ENCODE measurements at places on chromosomes 3 and 15.

- peak; percentile 20 for DNase-seq
Observed at GRCh38 chr3:116425126-116425525, 20.2 kb downstream of the LSAMP start.

DNA sequence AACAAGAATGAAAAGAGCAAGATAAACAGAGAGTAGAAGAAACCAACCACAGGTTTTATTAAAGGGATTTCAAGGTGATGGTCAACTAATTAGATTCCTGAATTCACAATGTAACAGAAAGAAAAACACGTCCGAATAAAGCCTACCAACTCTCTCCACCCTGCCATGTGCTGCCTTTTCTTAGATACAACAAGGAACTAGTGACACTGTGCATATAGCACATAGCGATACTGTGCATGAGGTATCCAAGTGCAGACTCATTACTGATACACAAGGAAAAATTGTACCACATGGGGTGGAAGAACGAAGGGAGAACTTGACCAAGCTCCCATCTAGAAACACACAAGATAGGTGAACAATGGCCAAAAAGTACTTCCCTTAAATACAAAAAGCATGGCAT is 154.6 kb downstream of the MAGI1 start:
- DNase-seq, result no peak

DNA sequence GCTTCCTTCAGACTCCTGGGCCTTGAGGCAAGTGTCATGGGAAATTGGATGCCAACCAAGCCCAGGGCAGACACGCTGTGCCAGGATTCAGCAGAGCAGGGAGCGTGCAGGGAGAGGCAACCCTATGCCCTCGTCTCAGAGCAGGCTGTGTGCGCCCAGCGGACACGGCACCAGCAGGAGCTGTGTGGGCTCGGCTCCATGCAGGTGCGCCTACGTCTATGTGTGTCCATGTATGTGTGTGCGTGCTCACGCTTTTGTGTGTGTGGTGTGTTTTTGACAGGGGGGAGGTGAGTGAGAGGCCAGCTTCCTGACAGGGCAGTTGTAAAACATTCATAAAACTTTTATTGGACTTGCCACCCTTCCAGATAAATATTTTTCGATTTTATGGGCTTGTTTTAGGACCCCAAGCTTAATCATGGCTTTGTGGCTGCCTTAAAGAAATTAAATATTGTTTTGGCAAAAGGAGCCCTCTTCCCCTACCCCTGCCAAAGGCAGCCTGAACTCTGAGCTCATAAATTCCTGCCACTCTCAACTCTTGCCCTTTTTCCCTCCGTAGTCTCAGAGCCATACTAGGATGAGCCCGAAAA is 84.4 kb downstream of the DNAJB8 start:
- no peak for DNase-seq

DNA sequence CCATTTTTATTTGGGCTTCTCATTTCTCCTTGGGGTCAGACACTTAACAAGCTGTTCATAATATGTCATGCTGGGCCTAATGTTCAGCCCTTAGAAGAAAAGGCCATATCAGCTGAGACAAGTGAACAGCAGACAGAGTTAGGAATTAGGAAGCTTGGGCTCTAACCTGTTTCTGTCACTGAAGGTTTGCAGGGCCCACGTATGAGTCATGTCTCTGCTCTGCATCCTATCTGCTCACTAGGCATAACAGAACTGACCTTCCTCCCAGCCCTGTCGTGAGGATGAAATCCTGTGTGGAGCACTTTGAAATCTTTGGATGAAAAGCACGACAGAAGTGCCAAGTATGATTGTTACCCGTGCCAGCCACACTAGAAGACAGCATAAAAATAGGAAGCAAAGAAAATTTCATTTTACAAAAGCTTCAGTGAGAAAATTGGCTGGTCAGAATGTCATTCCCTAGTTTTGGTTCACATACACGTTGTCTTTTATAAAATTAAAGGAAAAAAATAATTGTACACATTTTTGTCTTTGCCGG is 26.5 kb upstream of the CD47 start:
- no peak for DNase-seq

- DNase-seq, result no peak
Observed at GRCh38 chr3:11672363-11672762, 28.6 kb upstream of the VGLL4 start.

DNA sequence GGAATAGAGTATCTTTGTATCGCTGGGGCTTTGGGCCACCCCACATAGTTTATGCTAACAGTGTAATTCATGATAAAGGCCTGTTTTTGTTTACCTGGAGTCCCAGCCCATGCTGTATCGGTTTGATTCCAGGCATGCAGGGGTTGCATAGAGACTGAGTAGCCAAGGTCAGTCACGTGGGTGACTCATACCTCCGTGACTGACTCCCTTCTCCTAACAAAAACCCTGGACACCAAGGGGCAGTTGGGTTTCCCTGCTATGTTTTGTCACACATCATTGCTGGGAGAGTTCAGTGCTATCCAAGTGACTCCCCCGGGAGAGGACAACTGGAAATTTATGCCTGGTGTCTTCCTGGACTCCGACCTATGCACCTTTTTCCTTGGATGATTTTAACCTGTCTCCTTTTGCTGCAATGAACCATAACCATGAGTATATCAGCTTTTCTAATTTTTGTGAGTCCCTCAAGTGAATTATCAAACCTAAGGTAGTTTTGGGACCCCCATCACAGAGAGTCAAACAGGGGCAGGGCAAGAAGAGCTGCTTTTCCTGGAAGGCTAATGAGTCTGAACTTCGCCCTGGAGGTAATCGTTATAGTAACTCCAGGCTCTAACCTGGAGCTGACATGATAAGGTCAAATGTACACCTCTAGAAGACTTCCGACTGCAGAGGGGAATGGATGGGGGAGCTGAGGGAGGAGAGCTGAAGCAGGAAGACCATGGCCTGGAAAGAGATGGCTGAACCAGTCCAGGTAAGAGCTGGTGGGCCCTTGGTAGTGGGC is 57.0 kb downstream of the SRGAP3 start:
- no peak for DNase-seq

GRCh38 chr3:124780356-124780755 is 50.1 kb downstream of the UMPS start:
- no peak for DNase-seq

DNA sequence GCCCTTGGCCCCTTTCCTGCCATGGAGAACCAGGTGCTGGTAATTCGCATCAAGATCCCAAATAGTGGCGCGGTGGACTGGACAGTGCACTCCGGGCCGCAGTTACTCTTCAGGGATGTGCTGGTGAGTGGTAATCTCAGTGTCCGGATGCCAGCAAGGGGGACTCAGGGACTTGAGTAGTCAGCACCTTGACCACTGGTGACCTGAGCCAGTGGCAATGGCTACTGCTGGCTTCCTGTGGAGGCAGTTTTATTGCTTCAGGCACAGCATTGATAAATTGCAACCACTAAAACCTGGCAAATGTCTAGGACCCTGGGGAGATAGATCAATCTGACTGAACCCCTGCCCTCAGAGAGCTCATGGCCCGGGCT is 830 bp downstream of the MAP2K5 start:
- DNase-seq, result no peak

DNA sequence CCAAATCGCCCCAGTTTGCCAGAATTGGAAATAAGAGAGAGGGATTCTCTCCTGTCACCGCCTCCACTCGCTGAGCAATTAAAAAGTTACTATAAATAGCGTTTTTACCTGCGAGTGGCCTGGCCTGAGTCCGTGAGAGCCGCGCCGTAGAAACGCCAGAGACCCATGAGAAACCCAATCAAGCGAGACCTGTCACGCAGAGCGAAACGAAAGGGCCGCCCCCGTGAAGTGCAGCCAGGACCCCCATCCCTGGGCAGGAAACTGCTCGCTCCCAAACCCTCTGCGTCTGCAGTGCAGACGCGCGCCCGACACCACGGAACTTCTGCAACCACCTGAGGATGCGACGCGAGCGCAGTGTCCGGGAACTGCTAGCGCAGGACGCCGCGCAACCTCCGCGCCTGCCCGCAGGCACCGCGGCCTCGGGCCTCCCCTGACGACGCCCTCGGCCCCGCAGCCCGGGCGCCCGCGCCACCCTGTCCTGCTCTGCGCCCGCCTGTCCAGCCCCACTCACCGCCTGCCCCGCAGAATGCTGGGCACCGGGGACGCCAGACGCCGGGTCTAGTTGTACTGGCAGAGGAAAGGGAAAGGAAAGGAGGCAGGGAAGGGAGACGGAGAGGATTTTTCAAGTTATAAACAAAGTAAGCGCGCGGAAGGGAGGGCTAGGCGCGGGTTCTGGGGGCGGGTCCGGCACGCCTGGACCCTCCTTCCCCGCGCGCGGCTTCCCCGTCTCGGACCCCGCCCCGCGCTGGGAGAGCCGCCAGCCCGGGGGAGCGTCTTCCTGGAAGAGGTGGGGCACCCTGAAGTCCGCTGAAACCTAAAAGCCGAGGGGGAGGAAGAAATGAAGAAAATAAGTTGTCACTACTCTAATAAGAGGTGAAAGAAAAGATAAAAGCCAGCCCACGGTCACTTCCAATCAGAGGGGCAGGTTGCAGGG is at the start of gene PLSCR4:
PLSCR4 (minus strand) TSS at position 657 of the 934 bp plus-strand sequence. CDS start 29,034 bp downstream, outside the sequence.
- peak; percentile 55 for DNase-seq

Measured in NCI-H1436 (cell line).